Epithelial cell of proximal tubule (primary cell): ENCODE measurements at places on chromosomes 12 and 14.

GRCh38 chr12:2297658-2298057 is 244.9 kb downstream of the CACNA1C start:
- no peak for DNase-seq

DNA sequence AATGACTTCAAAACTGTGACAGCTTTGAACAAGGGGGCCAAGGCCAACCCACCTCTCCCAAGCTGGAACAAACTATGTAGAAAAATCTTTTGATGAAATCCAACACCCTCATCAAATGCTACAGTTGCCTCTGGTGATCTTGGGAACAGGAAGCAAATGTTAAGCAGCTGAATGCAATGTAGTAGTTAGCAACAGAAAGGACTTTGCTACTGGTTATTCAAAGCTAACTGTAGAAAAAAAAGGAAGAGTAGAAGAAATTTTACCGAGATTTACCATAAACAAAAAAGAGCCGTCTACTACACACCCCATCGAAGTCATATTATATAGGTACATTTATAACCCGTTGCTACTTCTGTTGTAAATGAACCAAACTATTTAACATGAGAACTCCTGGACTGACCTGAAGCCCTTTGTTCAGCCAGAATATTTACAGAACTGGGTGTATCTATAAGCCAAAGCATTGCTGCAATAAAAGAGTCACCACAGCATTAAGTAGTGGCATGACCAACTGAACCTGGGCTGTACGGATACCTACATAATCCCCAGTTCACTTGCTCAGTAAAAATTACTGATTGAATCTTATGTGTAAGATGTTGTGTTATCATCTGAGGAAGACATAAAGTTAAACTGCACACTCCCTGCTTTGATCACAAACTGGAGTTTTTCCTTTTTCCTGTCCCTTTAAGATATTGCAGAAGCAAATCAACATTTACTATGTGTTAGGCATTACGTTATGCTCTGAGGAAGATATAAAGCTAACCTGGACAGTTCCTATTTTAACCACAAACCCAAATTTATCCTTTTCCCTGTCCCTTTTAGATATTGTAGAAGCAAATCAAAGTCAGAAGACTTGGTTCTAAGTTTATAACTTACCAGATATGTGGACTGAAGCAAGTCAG is 25.1 kb downstream of the SYNJ2BP start:
- no peak for DNase-seq

DNA sequence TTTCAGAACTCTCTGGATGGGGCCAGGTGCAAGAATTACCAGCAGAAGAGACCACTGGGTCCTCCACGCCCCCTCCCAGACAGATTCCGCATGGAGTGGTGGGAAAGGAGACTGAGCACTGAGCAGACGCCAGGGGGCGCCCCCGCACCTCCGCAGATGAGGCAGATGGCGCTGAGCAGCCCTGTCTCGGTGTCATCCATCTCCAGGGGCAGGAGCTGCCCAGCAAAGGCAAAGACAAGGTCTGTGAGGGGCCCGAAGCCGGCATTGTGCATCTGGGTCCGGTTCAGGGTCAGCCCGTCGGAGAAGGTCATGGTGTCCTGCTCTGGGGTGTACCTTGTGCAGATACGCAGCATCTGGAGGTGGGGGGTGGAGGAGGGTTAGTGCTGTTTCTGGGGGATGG is 6.3 kb upstream of the ITGB7 start:
- DNase-seq = no peak

GRCh38 chr12:130573766-130574165 is 142.3 kb downstream of the RIMBP2 start:
- no peak for DNase-seq

DNA sequence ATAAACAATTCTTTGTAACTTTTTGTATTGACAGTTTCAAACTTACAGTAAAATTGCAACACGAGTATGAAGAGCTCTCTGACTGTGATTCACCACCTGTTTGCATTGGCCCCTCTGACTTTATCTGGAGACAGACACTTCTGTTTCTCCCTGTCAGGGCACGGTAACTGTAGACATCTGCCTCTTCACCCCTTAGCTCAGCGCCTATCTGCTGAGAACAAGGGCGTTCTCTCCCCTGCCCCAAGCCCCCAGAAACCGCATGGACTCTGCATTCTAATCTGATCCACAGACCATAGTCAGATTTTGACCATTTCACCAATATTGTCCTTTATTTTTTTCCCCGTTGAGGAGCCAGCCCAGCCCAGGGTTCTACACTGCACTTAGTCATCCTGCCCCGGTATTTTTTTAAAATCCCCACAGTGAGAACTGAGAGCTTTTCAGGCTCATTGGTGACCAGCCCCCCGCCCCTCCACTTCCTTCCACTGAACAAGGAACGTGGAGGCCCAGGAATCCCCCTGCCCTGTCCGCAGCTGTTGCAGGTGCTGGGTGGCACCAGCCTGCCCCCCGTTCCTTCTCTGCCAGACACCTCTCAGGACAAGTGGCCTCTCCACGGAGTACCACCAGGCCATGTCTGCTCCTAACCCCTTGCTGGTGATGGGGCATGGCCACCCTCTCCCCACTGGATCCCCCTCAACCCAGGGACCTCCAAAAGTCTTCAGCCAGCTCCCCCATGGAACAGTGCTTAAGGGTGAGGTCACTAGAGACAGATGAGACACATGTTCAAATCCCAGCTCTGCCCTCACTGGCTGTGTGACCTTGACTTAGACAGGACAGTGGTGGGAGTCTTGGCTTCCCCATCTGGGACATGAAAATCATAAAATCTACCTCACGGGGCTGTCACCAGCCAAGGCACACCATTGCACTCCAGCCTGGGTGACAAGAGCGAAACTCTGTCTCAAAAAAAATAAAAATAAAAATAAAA is 11.2 kb downstream of the RHOF start:
- DNase-seq = no peak
